NCI-H510A (cell line): ENCODE measurements at places on chromosomes 7 and 10.
A peak's percentile ranks its signal among the peaks of the same experiment; 100 is the strongest.

DNA sequence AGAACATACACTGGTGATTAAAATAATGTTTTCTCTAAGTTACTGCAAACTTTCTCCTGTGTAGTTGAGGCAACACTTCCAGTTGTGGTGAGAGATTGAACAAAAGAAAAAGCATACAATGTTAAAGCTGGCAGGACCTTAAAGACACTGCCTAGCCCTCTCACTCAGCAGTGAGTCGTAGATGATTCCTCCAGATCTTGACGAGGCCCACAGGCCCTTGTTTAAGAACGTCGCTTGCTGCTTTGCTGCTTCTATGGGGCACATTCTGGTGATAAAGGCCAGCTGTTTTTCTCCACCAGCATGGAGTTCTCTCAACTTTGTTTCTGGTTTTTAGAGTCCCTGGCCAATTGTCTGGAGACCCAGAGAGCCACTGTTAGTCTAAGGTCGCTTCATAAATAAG lies 2.8 kb upstream of the DENND11 start:
- no peak for DNase-seq

DNA sequence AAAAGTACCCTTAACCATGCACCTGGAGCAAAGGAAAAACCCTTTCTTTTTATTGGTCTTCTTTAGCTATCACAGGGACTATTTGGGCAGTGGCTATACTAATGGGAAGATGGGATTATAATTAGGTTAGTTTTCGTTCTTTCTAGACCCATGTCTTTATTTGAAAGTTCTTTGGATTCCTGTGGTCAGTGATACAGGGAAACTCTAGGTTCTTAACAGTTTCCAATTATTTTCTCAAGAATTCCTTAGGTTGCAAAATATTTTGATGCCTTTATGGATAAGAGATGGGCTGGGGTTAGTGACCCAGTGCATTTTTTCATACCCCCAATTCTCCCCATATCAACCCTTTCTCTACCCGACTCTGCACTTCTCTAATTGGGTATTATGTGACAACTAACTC lies 49.0 kb downstream of the ADD3 start:
- DNase-seq = no peak

GRCh38 chr7:37535841-37536240 lies 87.2 kb upstream of the ELMO1 start:
- no peak for DNase-seq

DNA sequence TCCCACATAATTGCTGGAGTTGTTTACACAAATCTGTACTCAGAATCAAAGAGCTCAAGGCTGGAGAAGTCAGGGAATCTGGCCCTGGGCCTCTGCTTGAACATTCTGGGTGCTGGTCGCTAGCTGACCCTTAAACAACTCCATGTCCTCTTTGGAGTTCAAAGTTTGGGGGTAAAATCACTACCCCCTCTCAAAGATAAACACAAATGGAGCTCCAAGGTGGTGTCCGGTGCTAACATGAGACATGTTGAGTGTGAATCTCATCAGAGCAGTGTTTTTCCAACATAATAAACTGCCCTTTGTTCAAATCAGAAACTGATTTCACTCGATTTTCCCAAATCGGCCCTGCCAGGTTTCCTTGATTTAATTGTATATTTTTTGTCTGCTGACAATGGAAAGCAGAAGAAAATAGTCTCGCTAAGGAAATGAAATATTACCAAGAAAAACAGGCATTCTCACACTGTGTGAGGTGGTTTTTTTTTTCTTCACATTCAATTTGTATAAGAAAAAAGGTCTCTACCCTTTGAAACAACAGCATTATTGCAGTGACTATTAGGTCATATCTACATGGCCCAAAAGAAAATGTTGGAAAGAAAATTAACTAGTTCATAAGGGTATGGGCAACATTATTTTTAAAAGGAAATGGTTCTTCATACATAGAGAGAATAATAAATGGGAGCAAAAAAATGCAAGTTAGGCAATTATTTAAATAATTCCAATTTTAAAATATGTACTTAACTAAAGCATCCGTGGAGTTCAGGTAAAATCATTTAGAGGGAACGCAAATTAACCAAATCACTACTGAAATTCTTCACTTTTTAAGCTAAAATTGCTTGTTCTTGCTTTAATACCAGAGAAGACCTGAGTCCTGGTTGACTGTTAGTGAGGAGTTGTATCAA lies 56.1 kb upstream of the CAPZA2 start:
- DNase-seq = no peak

- DNase-seq = no peak
Measured at GRCh38 chr10:116151076-116151475, 121.9 kb downstream of the GFRA1 start.

DNA sequence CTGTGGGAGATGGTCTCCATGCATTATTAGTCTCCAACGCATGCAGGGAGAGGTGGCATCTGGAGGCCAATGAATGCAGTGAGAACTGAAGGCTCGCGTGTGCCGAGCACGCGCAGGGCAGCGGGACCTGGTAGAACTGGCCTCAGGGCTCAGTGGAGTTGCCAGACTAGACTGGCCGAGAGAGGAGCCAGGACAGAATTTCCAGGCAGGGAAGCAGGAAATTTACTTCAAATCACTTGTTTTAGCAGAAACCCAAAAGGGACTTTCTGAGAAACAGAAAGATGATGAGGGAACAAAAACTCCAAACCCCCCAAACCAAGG lies 311.0 kb upstream of the IMMP2L start:
- no peak for DNase-seq

DNA sequence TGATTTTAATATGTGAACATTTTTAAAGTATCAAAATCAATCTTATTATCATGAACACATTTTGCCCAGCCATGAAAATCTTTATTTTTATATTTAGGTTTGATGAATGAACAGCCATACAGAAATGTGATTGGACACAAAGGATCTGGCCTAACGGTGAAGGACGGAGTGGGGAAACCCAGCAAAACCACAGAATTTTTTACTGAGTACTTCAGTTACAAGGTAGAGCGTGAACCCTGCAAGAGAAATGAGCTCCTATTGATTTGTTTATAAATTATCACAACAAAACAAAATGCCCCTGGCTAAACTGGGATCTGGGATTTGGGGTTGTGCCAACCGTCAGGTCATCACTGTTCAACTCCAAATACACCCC lies 118.8 kb downstream of the JAZF1 start:
- no peak for DNase-seq

GRCh38 chr10:124867304-124867703 lies 65.7 kb downstream of the ABRAXAS2 start:
- no peak for DNase-seq

GRCh38 chr7:43735802-43736603 lies 6.7 kb upstream of the COA1 start:
- DNase-seq = no peak

- no peak for DNase-seq
Measured at GRCh38 chr10:15775513-15775912, 55.8 kb upstream of the ITGA8 start.

- DNase-seq = no peak
Measured at GRCh38 chr10:130804281-130804680, 507.2 kb downstream of the TCERG1L start.

DNA sequence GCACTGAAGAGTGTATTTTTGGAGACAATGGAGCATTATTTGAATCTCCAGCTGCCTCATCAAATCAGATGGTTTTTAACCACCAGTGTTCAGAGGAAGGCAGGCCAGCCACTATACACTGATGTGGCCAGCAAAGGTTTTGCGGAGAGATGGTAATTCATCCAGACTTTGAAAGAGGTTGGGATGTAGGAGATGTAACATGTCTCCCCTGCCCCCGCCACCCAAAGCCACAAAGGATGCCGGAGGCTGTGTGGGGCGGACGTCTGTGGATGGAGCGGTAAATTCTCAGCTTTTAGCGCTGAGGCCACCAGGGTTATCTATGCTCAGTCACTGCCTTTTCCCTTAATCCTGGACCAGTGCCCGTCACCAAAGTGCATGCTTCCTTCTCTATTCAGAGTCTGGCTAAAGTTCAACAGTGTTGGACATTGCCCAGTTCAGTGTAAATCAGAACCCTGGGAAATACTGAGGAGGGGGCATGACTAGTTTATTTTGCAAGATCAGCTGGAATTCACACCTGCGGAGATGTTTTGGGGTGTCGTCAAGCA lies 3.7 kb upstream of the TRIP6 start:
- no peak for DNase-seq

DNA sequence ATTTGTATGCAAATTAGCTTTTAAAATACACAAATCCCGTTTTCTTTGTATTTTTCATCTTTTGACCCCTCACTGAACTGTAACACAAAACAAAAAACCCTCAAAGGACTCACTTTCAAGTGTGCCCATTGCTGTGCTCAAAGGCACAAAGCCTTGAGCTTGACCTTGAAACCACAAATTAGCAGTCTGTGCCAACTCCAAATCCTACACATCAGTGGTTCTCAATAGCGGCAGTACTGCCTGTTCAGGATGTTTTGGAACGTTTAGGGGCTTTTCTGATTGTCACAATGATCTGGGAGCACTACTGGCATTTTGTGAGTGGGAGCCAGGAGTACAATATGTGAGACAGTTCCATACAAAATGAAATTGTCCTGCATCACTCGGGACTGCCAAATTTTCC lies 55.5 kb downstream of the KDM7A start:
- no peak for DNase-seq

DNA sequence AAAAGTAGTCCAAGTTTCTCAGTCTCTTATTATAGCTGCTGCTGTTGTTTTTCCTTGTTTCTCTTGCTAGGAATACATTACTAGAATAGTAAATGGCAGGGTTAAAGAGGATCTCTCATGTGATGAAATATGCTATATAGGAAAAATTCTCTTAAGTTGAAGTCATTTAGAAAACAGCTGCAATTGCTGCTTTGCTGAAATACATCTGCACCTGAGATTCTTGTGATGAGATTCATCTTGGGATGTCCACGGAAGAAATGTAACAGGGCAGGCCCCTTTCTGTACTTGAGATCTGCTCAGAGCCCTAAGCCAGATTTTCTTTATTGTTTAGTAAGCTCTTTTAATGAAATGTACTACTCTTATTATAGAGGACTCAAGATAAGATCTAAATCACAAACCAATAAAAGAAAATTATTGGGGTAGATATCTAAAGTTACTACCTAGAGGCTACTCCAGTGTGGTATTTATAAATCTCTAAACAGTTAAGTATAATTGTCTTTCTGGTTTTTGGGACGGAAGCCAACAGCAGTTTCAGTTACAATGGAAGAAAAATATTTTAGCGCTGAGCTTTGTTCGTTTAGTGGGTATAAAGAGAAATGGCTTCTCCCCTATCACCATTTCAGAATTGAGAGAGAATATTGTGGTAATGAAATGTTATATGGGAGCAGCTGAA lies 701.5 kb downstream of the KCNMA1 start:
- no peak for DNase-seq

GRCh38 chr7:107463139-107464078 lies 6.4 kb upstream of the GPR22 start:
- DNase-seq = no peak

DNA sequence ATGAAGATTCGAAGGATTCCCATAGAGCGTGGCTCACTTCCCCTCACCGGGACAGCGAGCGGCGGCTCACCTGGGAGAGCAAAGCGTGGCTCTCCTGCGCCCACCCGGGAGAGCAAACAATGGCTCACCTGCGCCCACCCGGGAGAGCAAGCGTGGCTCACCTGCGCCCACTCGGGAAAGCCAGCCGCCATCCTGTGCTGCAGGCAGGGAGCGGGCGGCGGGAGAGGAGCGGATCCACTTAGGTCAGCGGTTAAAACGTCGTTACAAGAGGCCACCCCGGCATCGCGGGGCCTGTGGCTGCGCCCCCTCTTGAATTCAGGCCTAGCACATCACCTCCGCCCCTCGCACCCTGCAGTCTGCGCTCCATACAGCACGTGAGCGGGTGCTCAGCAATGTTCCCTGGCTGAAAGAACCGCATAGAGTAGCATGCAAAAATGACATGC lies 461 bp upstream of the FIGNL1 start:
- peak; percentile 23 for DNase-seq

DNA sequence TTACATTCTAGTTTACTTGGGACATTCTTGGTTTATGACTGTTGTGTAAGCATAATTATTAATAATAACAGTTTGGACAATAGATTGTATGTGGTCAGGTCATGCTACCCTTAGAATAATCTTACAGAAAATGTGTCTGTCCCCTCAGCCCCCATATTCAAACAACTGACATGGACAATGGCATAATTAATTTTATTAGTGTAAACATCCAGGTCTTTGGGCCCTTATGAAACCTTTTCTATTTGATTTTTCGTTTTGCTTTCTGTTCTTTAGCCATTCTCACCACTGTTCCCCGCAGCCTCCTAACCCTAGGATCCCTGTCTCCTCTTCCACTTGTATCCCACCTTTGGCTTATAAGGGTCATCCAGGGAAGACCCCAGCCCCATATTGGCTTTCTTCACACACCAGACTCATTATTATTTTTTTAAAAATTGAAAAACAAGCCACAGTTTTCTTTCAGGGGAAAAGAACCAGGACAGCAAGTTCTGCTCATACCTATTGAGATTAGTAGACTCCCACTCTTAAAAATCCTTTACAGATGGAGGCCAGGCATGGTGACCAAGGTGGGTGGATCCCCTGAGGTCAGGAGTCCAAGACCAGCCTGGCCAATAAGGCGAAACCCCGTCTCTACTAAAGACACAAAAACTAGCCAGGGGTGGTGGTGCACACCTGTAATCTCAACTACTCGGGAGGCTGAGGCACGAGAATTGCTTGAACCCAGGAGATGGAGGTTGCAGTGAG lies 11.5 kb downstream of the VIM start:
- DNase-seq = no peak

DNA sequence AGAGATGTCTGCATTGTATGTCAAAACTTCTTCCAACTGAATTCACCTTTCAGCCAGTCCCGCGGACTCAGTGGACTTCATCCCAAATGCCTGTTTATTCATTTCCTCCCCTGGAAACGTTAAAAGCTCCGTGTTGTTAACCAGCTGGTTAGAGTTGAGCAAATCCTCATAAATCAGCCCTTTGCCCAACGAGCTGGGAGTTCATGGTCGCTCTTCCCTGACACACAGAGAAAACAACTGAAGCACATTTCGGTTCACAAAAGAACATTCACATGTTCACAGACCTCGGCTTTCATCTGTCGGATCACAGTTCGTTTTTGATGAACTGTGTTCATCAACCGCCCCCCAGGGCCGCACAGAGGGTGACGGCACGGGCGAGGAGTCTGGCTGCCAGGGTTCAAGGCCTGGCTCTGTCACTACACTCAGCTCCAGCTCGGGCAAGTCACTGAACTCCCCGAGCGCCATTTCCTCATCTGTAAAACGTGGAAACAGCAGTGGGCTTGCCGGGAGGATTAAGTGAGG lies 62.6 kb downstream of the GLI3 start:
- no peak for DNase-seq

GRCh38 chr7:24417526-24418120 lies 133.6 kb downstream of the NPY start:
- no peak for DNase-seq

- DNase-seq = no peak
Measured at GRCh38 chr7:29825775-29826529, 19.6 kb downstream of the WIPF3 start.

GRCh38 chr10:4653160-4653559 lies 172.8 kb upstream of the AKR1E2 start:
- DNase-seq = no peak
